Amniotic stem cell (primary cell): ENCODE measurements at places on chromosomes 13 and 19.

DNA sequence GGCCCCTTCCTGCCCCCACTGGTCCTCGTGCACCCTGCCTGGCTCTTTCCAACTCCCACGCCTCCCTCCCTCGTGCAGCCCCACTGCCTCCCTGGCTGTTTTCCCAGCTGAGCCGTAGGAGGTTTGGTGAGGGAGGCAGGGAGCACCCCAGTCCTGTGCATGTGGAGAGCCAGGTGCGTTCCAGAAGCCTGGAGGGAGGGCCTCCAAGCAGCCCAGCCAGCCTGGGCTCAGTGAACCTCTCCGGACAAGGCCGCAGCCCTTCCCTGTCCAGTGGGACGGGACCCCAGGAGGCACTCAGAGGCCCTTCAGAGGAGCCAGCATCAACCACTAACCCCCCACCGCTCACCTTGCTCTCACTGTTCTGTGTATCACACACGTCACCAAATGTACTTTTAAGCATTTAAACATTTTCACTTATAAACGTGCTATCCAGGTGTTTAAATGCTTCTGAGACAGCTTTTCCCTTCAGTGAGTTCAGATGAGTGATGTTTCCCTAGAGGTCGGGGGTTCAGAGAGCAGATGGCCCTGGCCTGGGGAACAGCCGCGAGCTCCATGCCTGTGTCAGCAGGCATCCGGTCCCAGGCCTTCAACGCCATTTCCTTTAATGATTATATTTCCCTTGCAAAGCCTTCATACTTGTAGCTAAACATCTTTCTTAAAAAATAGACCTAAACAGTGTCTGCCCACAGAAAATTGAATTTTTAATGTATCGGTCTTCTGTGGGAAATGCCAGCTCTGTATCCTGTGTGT, 122.6 kb downstream of the ATP11A start:
- DNase-seq: no peak

GRCh38 chr13:114283576-114283975, 2.2 kb downstream of the UPF3A start:
- DNase-seq: no peak

GRCh38 chr19:15253513-15253912, 21.3 kb upstream of the EPHX3 start:
- DNase-seq: no peak

DNA sequence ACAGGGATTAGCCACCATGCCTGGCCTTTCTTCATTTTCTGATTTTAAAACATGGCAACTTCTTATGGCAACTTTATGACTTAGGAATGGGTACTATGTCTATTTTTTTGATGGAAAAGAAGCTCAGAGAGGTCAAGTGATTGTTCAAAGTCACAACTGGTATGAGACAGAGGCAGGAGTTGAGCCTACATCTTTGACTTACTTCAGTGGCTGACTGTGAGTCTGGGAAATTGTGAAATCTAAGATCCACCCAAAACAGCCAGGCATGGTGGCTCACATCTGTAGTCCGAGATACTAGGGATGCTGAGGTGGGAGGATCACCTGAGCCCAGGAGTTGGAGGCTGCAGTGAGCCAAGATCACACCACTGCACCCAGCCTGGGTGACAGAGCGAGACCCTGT, 2.4 kb upstream of the ACTL9 start:
- DNase-seq: no peak

DNA sequence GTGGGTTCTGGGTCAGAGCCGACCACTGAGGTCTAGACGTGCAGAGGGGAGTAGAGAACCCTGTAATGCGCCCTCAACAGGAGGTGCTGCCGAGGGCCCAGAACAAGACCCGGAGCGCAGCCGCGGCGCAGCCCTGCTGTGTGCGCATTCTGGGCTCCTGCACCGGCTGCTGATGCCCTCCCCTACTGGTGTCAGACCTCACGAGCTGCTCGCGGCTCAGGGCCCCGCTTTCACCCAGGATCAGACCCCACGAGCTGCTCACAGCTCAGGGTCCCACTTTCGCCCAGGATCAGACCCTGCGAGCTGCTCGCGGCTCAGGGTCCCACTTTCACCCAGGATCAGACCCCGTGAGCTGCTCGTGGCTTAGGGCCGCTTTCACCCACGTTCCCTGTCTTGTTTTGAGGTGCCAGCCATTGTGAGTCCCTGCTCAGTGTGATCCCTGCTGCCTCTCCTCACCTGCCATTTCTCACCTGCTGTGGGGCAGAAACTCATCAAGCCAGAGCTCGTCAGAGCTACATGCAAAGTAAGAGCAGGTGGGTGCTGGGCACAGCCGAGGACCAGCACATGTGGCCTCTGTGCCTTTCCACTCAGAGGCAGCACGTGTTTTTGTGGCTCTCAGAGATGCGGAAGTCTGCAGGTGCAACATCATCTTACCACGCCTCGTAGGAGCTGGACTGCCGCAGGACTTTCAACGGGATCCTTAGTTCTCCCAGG, 47.0 kb upstream of the C13orf46 start:
- no peak for DNase-seq

DNA sequence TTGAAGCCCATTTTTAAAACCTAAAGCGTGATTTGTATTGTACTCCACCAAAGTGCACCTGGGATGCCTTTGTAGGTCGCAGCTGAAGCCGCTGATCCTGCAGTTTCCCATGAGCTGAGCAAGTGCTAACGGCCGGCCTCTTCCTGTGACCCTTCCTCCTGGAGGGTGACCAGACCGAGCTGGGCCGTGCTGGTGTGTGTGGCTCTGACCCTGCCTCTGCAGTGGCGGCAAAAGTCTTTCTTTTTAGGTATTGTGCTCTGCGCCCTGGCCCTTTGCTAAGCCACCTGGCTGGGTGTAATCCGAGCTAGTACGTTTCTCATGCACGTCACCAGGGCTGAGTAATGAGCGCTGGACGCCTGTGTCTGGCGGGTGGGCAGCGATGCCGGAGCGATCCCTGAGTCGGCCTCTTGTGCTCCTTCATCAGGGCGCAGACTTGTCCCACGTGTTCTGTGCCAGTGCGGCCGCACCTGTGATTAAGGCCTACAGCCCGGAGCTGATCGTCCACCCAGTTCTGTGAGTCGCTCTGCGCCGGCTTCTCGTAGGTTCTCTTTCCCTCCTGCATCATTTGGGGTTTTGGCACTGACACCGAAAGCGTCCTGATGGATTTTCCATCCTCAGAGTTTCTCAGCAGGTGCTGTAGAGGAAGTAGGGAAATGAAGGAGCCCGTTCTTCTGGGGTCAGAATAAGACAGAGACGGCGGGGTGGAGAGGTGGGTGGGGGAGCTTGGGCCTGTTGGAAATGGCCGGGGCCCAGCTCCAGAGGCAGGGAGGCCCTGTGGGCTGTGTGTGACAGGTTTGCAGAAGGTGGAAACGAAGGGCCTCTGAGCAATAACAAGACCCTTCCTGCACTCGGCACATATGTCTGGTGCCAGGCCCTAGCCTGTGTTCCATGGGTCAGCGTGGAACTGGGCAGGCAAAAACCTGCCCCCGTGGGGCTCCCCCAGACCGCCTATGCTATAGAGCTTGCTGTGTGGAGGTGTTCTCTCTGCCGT, 9.7 kb downstream of the NAXD start:
- no peak for DNase-seq

GRCh38 chr19:48492925-48493717, 18.5 kb downstream of the LMTK3 start:
- peak; percentile 99 for DNase-seq

- DNase-seq: no peak
Observed at GRCh38 chr19:40178756-40179155, 12.5 kb upstream of the MAP3K10 start.

DNA sequence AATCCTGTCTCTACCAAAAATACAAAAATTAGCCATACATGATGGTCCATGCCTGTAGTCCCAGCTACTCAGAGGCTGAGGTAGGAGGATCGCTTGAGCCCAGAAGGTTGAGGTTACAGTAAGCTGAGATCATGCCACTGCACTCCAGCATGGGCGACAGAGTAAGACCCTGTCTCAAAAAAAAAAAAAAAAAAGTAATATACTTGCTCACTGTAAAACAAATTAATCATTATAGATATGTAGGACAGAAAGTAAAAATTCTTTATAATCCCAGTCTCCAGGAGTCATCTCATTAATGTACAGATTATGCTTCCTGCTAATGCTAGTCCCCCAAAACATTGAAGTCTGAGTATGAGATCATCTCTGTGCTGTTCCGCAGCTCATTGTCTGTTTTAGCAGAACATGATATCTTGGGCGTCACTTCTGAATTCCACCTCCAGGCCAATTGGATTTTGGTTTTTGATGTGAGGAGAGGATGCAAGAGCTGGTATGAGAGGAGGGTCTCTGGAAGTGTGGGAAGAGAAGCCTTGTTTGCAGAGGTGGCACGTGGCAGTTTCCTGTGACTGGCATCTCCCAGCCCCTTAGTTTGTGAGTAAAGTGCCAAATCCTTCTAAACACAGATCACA, 75.4 kb upstream of the NPAS1 start:
- DNase-seq: no peak

DNA sequence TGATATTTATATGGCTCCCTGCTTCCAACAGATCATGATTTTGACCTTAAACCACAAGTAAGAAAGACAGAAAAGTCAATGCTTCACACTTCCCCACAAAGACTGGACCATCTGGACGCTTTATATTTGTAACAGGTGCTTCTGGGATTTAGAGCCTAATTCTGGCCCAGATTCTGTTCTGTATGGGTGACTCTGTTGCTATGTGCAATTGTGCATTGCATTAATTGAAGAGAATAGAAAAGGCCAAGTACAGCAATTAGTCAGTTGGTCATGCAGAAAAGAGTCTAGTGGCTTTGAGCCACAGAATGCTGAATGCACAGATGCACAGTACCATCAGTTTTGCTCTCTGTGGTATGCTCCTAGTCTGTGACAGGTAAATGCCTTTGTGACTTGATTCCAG, 657.4 kb upstream of the ATXN8OS start:
- no peak for DNase-seq

DNA sequence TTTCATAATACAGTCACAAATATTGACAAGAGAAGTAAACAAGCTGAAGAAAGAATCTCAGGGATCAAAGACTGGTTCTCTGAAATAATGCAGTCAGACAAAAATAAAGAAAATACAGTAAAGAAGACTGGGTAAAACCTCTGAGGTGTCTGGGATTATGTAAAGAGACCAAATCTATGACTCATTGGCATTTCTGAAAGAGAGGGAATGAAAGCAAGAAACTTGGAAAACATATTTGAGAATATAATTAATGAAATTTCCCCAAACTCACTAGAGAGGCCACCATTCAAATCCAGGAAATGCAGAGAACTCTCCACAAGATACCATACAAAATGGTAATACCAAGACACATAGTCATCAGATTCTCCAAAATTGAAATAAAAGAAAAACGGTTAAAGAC, 53.0 kb upstream of the GPC6 start:
- no peak for DNase-seq

DNA sequence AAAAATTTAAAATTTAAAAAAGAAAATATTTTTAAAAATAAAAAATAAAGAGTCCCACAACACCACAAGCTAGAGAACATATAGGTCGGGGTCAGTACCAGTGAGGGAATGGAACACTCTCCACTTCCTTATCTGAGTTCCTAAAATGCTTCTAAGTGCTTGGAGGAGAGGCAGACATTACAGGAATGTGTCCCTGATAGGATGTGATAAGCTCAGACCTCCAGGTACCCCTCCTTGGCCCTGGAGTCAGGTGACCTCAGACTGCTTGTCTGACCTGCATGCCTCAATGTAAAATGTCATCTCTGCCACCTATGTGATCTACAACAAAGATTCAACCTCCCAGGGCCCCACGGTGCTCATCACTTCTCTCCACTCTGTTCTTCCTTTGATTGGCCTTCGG, 2.8 kb downstream of the ZNF814 start:
- DNase-seq: no peak

DNA sequence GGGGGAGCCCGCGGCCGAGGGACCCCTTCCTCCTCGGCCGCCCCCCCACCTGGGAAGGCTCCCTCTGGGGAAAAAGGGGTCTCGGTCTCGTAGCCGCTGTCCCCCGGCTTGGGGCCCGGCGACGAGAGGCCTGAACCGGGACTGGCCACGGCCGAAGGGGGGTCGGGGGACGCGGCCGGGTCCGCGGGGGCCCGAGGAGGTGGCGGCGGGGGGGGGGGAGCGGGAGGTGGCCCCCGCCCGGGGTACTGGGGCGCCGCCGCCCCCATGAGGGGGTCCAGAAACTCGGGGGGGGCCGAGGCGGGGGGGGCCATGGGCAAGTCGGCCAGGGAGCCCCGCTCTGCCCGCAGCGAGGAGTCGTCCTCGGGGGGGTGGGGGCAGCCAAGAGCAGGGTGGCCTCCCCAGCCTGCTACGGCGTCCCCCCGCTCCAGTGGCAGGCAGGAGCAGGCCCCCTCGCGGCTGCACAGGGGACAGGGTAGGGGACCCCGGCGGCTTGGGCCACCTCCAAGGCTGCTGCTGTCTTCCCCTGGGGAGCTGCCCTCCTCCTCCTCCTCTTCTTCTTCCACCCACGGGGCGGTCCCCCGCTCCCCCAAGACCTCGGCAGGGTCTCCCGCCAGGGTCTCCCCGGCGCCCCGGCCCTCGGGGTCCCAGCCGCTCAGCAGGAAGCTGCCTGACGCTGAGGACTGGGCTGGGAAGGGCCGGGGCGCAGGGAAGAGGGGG, 12.9 kb downstream of the LMTK3 start:
- no peak for DNase-seq

- DNase-seq: no peak
Observed at GRCh38 chr19:9673912-9674662, 813 bp downstream of the ZNF562 start.

- DNase-seq: no peak
Observed at GRCh38 chr13:37460166-37460565, 138.4 kb downstream of the POSTN start.

DNA sequence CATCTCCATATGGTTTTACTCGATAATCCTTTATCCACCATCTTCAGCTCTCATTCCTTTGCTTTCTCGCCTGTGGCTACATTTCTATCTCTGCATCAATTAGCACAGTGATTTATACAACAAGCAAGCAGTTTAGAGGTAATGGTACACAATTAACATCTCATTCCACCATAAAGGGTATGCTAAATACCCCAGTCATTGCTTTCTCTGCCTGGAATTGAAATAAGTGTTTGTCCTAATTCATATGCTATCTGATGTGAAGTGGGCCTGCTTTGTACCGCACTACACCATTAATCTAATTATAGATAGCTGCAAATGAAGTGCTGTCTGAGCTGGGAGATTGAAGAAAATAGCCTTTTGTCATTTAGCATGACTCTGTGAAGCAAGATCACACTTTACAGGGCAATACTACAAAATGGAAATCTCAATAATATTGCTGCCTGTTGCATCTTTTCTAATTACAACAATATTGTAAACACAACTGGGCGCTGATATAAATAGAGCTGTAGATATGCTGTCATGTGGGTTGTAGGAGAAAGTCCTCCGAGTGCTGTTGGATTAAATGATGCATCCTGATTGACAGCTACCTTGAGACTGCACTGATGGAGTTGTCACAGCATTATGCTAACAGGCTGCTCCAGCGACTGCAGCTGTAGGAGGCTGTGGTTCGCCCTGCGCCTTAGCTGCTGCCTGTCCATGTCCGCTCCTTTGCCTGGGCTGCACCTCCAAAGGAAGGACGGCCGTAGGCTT, 78.2 kb downstream of the GGACT start:
- no peak for DNase-seq
